ENCODE measurements at places on chromosomes 4 and X. TPM values are rescaled to one million over a fixed set of nuclear protein-coding genes. Genes with fewer than 3 reads are reported as not detected.

DNA sequence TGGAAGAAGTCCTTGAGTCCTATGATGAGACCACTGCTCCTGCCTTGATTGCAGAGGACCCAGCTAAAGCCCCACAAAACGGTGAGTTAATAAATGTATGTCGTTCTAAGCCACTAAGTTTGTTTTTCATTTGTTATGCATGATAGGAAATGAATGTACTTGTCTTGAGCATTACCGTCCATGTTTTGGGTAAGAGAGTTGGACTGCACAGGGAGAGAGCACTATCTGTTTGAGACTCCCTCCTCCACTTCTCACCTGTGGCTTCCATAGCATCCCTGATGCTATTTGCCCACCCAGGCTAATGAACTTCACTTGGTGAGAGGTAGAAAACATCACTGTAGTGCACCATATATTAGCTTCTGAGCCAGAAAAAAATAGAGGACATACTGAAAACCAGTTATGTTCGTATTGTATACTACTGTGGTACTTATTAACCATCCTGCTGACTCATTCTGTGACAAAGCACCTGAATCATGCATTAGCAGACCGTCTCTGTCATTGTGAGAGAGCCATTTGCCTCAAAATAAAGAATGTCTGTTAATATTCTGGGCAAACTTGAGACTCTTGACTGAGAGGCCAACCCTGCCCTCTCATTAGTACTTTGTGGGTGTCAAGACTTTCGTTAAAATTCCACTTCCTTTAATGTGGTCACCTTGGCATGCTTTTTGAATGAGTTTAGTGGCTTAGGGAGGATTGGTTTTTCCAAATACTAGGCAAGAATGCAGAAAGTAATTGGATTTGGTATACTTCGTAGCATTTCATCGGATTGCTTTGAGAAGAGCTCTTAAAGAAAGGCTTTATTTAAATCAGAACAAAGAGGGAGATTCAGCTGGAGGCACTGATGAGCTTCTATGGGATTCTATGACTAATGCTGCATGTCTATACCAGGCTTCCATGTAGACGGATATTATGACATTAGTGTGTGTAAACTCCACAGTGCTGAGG, 99.3 kb upstream of the GRPR start:
- DNase-seq: no peak

DNA sequence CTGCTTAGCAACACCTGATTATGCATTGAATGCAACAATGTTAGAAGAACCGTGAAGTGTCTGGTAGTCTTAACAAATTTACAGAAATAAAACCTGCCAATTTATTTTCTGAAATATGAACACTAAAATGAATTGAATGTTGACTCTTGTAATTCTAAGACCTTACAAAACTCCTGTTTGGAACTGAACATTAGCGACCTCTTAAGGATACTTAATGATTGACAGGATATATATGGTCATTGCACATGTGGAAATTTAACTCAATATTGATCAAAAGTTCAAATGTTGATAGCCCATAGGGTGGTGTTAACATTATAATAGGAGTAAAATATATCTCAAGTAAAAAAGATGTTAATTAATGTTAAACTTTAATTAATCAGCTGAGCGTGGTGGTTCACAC, 79.1 kb downstream of the TECRL start:
- no peak for DNase-seq

DNA sequence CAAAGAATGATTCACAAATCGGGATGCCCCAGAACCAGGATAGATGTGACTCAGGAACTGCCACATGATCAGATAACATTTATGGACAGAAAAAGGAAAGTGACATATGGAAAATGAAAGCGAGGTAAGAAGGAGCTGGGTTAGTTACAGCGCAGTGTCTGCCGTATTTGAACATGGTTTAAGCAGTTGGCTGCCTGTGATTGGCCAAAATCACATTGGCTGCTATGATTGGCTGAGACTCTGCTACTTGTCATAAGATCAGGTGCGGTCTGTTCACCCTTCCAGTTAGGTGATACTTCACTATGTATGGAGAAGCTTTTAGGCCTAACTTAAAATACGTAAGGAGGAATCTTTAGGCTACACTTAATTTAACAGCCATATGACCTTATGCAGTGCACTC, 322.7 kb upstream of the HAND2 start:
- no peak for DNase-seq

RTL3 gene
- 0.10 TPM for total RNA-seq

- no peak for DNase-seq
These were observed 7.5 kb downstream of the POLR2B start for GRCh38 chr4:56986192-56986591.

DNA sequence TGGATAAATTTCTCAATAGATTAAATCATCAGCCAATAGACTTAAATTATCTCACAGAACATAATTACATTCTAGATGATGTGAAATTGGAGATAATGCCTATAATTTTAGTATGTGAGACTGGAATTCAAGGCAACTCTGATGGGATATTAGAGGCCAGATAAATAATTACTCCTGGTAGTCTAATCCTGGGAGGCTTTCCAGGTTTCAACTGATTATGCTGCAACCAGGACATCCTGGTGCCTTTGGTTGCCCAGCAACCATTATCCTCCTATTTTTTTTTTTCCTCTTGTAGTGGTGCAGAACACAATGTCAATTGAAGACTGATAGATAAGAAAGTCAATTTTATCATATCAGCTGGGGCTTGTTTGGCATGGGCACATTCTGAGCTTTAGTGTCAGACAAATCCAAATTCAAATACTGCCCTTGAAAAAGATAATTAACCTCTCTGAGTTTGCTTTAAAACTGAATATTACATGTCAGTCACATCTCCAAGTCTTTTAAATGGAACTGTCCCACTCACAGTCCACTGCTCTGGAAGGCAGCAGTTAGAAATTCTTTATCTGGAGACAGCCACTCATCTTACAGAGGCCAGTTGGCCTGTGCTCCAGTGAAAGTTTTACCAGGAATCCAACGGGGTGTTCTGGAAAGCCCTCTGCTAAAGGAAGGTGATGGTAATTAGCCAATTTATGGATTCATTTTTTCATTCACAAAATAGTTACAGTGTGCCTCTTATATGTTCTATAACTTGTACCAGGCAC, 95.3 kb upstream of the GUCY1A1 start:
- no peak for DNase-seq

DNA sequence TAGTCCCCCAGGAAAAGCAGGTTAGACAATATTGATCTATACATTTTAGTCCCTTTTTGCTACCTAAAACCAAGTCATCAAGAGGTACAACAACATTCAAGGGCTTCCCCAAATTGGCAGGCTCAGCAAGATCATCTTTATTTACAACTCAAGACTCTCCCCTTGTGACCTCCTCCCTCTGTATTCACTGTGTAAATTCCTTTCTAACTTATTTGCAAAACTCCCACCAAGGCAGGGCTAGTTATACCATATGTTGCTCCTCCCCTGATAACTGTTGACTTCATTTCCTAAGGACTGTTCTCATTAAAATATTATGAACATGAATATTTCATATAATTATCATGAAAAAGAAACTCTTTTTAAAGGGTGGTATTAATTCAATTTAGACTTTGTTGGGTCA, 275.6 kb downstream of the DTHD1 start:
- no peak for DNase-seq

NAA11 gene
- not detected for total RNA-seq

DNA sequence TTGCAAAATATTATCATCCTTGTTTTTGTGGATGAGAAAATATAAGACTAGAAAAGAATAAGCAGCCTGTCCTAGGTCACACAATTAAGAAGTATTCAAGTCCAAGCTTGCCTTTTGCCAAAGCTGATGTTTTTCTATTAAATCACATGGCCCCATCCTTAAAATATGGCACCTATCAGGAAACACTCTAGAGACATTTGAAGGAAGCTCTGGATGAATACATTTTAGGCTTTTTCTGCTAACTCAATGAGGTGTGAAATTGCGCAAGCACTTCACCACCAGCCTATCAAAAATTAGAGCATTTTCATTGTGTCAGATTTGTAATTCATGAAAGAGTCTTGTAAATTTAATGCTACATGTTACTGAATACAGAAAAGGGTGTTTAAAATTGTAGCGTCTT, 251.1 kb upstream of the MAD2L1 start:
- DNase-seq: no peak

PCDH10 gene
- total RNA-seq: 0.63 TPM

DNA sequence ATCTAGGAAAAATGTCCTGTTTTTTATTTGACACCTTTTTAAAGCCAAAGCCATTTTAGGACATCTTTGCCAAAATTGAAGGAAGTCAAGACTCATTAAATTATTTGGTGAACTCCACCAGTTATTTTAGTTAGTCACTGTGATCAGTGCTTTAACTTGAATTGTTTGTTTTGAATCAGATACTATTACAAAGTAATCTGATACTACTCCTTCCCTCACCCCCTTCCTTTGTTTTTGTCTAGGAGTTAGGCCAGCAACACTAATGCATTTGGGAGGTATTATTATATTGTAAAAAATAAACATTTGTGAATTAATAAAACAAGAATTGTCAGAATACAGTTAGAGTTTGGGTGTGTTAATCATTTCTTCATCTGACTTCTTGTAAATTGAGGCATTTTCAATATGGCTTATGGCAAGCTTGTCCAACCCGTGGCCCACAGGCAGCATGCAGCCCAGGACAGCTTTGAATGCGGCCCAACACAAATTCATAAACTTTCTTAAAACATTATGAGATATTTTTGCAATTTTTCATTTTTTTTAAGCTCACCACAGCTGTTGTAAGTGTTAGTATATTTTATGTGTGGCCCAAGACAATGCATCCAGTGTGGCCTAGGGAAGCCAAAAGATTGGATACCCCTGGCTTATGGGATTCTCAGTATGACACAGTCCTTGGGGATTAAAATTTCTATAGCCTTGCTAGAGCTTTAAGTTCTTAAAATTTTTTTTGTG, 182.2 kb downstream of the BMPR1B start:
- DNase-seq: no peak

- DNase-seq: peak; percentile 13
These were observed 38.8 kb downstream of the KDR start for GRCh38 chr4:55086578-55086977.

GRCh38 chrX:133389975-133390374, 25.3 kb downstream of the GPC4 start:
- DNase-seq: no peak

ESX1 gene
- not detected for total RNA-seq

DNA sequence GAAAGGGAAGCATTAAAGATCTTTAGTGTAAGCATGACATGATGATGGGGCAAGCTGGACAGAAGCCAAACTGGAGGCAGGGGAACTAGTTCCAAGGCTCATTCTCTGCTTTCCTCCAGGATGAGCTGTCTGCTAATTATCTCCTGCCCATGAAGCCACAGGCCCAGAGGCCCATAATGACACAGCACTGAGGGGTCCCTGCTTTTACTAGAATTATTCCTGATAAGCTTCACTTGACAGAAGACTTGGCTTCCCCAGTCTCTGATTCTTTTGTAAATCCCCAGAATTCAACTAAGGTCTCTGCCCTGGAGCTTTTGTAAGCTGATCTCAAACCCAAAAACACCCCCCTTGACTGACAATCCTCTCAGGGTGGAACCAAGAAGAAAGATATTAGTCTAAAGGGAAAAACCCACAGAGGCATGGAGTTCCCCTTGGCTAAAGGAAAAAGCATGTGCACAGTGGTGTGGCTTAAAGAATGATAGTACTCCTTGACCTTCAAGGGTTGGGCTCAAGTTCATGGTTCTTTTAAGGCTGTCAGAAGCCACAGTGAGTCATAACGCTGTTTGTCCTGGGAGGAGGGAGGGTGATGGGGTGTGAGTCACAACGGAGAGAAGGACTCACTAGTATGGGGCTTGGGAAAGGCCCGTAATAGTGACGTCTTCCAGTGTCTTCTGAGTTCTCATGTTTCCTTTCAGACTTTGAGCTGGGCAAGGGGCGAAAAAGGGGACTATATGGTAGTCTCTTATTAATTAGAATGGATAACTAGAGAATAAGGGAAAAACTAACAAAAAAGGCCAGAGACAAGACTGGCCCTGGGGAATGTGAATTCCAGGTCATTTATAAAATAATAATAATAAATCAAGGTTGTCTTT, 146.0 kb upstream of the CPEB2 start:
- DNase-seq: peak; percentile 89

CCNQ gene
- 13.4 TPM for total RNA-seq

GRCh38 chrX:139049465-139049864, 337.9 kb upstream of the FGF13 start:
- DNase-seq: no peak

- no peak for DNase-seq
These were observed 108.7 kb downstream of the IQCM start for GRCh38 chr4:149706942-149707341.

GRCh38 chrX:153646620-153647373, at the start of gene DUSP9:
Gene DUSP9, plus strand, starts transcription at chrX:153647203. Its CDS starts 751 bp downstream, at chrX:153647954.
- peak; percentile 27 for DNase-seq

XAGE1A gene
- total RNA-seq: 0.54 TPM

DNA sequence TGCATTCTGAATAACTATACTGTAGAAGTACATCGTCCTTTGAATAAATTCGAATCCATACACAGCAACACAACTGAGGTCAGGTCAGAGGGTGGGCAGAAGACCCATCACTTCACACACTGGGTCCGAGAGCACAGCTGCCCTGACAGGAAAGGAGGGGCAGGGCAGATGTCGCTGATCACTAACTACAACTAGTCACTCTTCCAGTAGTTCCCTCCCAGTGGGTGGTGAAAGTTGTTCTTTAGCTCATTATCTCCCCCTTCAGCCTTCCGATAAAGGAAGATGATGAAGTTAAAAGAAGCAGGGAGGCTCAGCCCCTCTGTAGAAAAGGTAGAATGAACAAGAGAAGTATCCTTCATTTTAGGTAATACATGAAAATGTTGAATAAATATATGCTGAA, 278.9 kb downstream of the INPP4B start:
- DNase-seq: no peak

SUPT20HL1 gene
- total RNA-seq: not detected

- no peak for DNase-seq
These were observed 547.0 kb upstream of the NDST4 start for GRCh38 chr4:115660465-115660864.

- no peak for DNase-seq
These were observed 207.3 kb downstream of the SLC7A11 start for GRCh38 chr4:138034871-138035270.

CSAG3 gene
- not detected for total RNA-seq

DNA sequence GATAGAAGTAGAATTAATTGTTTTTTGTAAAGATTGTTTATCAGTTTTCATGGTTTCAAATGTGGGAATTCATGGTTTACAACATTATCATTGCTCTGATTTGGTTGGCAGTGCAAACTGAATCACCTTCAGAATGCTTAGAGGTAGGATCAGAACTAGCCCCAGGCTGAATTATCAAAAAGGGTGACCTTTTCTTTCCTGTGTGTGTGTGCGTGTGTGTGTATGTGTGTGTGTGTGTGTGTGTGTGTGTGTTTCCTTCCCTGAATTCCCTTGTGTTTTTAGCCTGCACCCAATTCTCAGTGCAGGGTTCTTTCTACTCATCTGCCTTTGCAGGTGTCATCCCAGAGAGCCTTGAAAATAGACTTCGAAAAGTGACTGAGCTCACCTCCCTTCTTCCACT, 125.0 kb downstream of the BMPR1B start:
- DNase-seq: no peak

SLC4A4 gene
- total RNA-seq: 9.2 TPM

NFKB1 gene
- 15.8 TPM for total RNA-seq

Measured in upper lobe of left lung (tissue), 6 donors.